ENCODE measurements at places on chromosomes 3 and 15.
A peak's percentile ranks its signal among the peaks of the same experiment; 100 is the strongest.

DNA sequence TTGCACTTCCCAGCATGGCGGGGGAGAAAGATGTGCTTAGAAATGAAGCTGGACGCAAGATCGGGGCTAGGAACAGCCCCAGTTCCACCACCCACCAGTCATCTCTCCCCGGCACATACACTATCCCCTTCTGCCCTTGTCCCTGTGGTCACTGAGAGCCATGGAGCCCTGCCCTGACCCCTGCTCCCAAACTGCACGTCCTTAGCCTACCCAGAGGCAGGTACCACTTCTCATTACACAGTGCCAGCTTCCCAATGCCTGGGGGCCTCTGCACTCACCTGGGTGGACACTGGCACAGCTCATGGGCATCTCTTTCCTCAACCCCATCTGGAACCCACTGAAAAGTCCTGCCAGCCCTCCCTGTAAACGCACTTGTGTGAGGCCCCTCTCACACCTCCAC is 139.3 kb upstream of the PRR20G start:
- peaks cover 47% of the 10 kb centered on the region for H3K27me3 ChIP-seq
- no peak overlapping the region for H3K27ac ChIP-seq
- no peak for DNase-seq
- no peaks in the 10 kb centered on the region for H3K4me1 ChIP-seq

- no peaks in the 10 kb centered on the region for H3K27me3 ChIP-seq
- H3K36me3 ChIP-seq: no peaks in the 10 kb centered on the region
- H3K4me3 ChIP-seq: peak overlapping the region; percentile 26
- peak overlapping the region; percentile 92 for H3K27ac ChIP-seq
These were observed 83.7 kb downstream of the CMSS1 start for GRCh38 chr3:99901200-99901926.

- peak; percentile 57 for DNase-seq
- H3K36me3 ChIP-seq: no peaks in the 10 kb centered on the region
- peak overlapping the region; percentile 82 for H3K27ac ChIP-seq
- H3K27me3 ChIP-seq: no peaks in the 10 kb centered on the region
These were observed 975 bp upstream of the FOXP1 start for GRCh38 chr3:71584394-71585011.

DNA sequence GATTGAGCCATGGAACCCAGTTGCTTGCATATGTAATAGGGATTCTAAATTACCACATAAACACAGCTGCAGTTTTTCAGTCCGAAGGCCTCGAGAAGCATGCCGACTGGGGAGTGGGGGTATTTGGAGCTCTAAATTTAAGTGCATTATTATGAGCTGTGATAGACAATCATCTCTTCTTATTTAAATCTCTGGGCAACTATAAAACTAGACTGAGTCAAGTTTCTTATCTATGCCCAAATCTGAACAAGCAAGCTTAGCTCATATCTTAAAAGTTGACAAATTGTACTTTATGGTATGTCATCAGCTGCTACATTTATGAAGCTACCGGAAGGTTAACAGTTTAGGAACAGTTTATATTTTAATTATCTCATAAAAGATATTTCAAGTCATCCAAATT is 19.5 kb upstream of the THRB start:
- no peak overlapping the region for H3K27ac ChIP-seq
- no peaks in the 10 kb centered on the region for H3K4me1 ChIP-seq
- DNase-seq: no peak

- DNase-seq: no peak
- H3K27ac ChIP-seq: no peak overlapping the region
- no peaks in the 10 kb centered on the region for H3K4me1 ChIP-seq
- H3K4me3 ChIP-seq: no peak overlapping the region
- H3K36me3 ChIP-seq: no peaks in the 10 kb centered on the region
These were observed 47.4 kb downstream of the ERICH6 start for GRCh38 chr3:150656316-150656715.

DNA sequence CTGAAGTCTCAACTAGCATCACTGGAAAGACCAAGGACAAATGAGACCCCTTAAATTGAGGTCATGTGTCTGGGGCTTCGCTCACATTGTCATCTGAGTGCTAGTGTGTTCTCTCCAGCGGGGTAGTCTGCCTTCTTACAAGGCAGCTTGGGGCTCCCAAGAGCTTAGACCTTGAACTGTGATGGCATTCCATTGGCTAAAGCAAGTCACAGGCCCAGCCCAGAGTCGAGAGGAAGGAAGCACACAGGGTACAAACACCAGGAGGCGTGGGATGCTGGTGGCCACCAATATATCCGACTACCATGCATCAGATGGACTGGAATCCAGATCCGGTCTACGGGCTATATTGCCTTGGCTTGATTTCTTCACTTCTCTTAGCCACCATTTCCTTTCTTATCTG is 31.5 kb upstream of the DYNC1LI1 start:
- H3K4me3 ChIP-seq: no peak overlapping the region
- no peaks in the 10 kb centered on the region for H3K4me1 ChIP-seq
- no peak overlapping the region for H3K27ac ChIP-seq
- no peak for DNase-seq

DNA sequence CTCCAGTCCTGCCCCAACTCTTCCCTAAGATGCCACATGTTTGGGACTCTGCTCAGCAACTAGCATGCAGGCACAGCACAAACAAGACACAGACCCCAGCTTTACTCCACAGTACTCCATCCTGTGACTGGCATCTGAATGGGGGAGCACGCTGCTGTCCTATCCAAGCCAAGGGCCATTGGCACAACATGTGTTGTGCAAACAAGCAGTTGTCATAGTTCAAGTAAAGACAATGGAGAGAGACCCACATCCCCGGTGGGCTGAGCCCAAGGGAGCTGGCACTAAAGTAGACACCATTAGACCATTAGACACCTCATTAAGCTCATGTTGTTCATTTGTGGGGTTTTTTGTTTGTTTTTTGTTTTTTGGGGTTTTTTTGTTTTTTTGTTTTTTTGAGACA is 132.7 kb downstream of the CHSY1 start:
- H3K4me3 ChIP-seq: no peak overlapping the region
- no peaks in the 10 kb centered on the region for H3K36me3 ChIP-seq
- DNase-seq: no peak
- no peak overlapping the region for H3K27ac ChIP-seq
- no peaks in the 10 kb centered on the region for H3K27me3 ChIP-seq

GRCh38 chr15:79519628-79520027 is 87.5 kb downstream of the MINAR1 start:
- no peak overlapping the region for H3K27ac ChIP-seq
- no peaks in the 10 kb centered on the region for H3K27me3 ChIP-seq
- H3K4me3 ChIP-seq: no peak overlapping the region

- peak overlapping the region; percentile 71 for H3K27ac ChIP-seq
- peaks cover 24% of the 10 kb centered on the region for H3K36me3 ChIP-seq
- no peak for DNase-seq
These were observed 66.0 kb downstream of the SETD2 start for GRCh38 chr3:47097864-47098263.

- H3K4me1 ChIP-seq: no peaks in the 10 kb centered on the region
- H3K4me3 ChIP-seq: no peak overlapping the region
- no peaks in the 10 kb centered on the region for H3K27me3 ChIP-seq
- DNase-seq: no peak
- H3K27ac ChIP-seq: no peak overlapping the region
- H3K36me3 ChIP-seq: no peaks in the 10 kb centered on the region
These were observed 58.5 kb upstream of the RAP2B start for GRCh38 chr3:153103406-153103945.

- no peaks in the 10 kb centered on the region for H3K27me3 ChIP-seq
- peak; percentile 29 for DNase-seq
- no peak overlapping the region for H3K4me3 ChIP-seq
These were observed 264.8 kb upstream of the ZPLD1 start for GRCh38 chr3:102169915-102170479.

GRCh38 chr3:17905996-17906395 is 163.6 kb upstream of the TBC1D5 start:
- H3K4me3 ChIP-seq: no peak overlapping the region
- H3K27ac ChIP-seq: no peak overlapping the region
- H3K36me3 ChIP-seq: no peaks in the 10 kb centered on the region
- no peak for DNase-seq
- H3K27me3 ChIP-seq: peaks cover 4% of the 10 kb centered on the region
- H3K4me1 ChIP-seq: no peaks in the 10 kb centered on the region

DNA sequence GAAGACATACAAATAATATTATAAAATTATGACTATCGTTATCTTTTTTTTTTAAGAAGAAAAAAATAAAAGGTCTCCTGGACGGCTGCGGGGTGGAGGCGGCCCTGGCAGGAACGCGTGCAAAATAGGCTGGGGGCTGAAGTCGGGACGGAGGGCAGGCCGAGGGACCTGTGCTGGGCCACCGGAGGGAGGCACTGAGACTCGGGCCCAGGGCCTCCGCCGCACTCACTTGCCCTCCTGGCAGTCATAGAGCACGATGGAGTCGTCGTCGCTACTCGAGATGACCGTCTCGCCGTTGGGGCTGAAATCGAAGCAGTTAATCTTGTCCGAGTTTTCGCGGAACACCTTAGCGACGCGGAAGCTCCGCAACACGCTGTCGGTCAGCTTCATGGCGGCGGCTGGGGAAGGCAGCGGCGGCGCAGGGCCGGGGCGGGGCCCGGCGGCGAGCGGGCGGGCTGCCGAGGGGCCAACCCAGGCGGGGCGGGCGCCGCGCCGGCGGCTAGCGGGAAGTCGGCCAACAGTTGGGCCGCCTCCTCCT is 408 bp downstream of the WDR82 start:
- no peak for DNase-seq
- H3K4me3 ChIP-seq: peak overlapping the region; percentile 99
- H3K27me3 ChIP-seq: no peaks in the 10 kb centered on the region
- H3K4me1 ChIP-seq: peaks cover 25% of the 10 kb centered on the region

DNA sequence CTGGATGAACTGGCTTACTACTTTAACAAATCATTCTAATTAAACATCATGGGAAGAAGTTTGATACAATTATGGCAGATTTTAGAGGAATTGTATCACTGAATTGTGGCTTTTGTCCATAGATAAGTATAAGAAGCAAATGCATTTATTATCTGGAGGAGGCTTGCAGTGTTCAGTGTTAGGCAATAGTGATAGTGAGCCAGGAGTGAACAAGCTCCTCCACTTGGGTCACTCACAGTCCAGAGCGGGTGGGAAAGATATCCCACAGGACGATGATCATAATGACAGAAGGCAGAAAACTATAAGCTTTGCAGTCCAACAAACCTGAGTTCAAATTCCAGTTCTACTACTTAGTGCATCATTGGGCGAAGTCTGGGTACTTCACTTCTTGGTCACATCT is 64.0 kb upstream of the VILL start:
- H3K4me3 ChIP-seq: no peak overlapping the region
- H3K36me3 ChIP-seq: no peaks in the 10 kb centered on the region
- H3K4me1 ChIP-seq: peaks cover 10% of the 10 kb centered on the region
- H3K27me3 ChIP-seq: no peaks in the 10 kb centered on the region

GRCh38 chr3:7388026-7388425 is 527.1 kb downstream of the GRM7 start:
- no peak overlapping the region for H3K4me3 ChIP-seq
- H3K4me1 ChIP-seq: peaks cover under 1% of the 10 kb centered on the region

- no peaks in the 10 kb centered on the region for H3K36me3 ChIP-seq
- no peaks in the 10 kb centered on the region for H3K27me3 ChIP-seq
- no peak overlapping the region for H3K4me3 ChIP-seq
- peak; percentile 47 for DNase-seq
- no peak overlapping the region for H3K27ac ChIP-seq
These were observed 198.0 kb upstream of the PFN2 start for GRCh38 chr3:150168698-150169097.

GRCh38 chr3:86056032-86056431 is 934.9 kb downstream of the VGLL3 start:
- H3K27ac ChIP-seq: no peak overlapping the region
- no peak for DNase-seq
- H3K4me1 ChIP-seq: no peaks in the 10 kb centered on the region
- no peaks in the 10 kb centered on the region for H3K36me3 ChIP-seq
- no peak overlapping the region for H3K4me3 ChIP-seq

DNA sequence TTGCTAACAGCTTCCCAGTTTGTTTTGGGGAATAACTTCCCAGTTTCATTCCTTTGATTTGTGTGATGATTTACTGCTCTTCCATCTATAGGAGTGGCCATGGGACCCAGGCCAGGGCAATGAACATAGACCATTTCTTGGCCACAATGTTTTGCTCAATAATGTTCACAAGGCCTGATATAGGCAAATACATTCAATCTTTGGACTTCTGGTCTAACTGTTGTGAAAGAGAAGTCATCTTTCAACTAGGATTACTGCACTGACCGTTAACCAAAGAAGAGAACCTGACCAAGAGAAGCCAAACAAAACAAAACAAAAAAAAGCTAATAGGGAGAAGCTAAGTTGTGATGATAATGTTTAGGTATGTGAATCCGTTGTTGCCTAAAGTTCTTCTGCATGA is 221.8 kb upstream of the SUCLG2 start:
- no peak overlapping the region for H3K27ac ChIP-seq
- H3K36me3 ChIP-seq: no peaks in the 10 kb centered on the region
- no peaks in the 10 kb centered on the region for H3K27me3 ChIP-seq
- H3K4me1 ChIP-seq: no peaks in the 10 kb centered on the region
- no peak for DNase-seq

GRCh38 chr3:101077361-101078011 is 84.3 kb upstream of the ABI3BP start:
- H3K4me3 ChIP-seq: no peak overlapping the region
- H3K27me3 ChIP-seq: no peaks in the 10 kb centered on the region
- H3K4me1 ChIP-seq: peaks cover under 1% of the 10 kb centered on the region

Measured in astrocyte (in vitro differentiated cells and primary cell).